Naive thymus-derived CD8-positive, alpha-beta T cell (primary cell): ENCODE measurements at places on chromosomes 6 and 20. TPM values are rescaled to one million over a fixed set of nuclear protein-coding genes. Genes with fewer than 3 reads are reported as not detected.

DNA sequence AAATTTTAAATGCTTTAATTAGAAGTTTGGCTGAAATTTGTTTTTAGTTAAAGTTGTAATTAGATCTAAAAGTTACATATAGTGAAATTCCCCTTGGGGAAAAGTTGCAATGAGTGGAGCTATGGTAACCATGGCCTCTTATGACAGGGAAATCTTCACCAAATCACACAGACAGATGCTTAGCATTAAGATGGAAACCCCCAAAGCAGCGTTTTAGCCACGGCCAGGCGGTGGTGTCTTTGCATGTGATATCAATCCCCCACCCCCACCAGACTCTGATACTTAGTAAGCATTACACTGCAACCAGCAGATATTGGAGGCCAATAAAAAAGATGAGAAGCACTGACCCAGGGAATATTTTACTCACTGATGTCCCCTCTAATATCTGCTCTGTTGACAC lies 75.7 kb downstream of the REPS1 start:
- peaks cover 94% of the 10 kb centered on the region for H3K36me3 ChIP-seq
- H3K27me3 ChIP-seq = no peaks in the 10 kb centered on the region
- no peak overlapping the region for H3K27ac ChIP-seq
- no peak overlapping the region for H3K4me3 ChIP-seq
- no peaks in the 10 kb centered on the region for H3K4me1 ChIP-seq

GRCh38 chr20:62042025-62042820 lies 23.5 kb downstream of the TAF4 start:
- peaks cover 60% of the 10 kb centered on the region for H3K4me1 ChIP-seq
- H3K27me3 ChIP-seq = no peaks in the 10 kb centered on the region
- H3K36me3 ChIP-seq = no peaks in the 10 kb centered on the region
- no peak overlapping the region for H3K4me3 ChIP-seq

GRCh38 chr6:11208267-11208666 lies 24.2 kb downstream of the NEDD9 start:
- H3K4me3 ChIP-seq = no peak overlapping the region
- H3K4me1 ChIP-seq = peaks cover 72% of the 10 kb centered on the region
- no peaks in the 10 kb centered on the region for H3K27me3 ChIP-seq
- H3K27ac ChIP-seq = no peak overlapping the region
- DNase-seq = no peak

GRCh38 chr20:1509237-1509636 lies 18.0 kb upstream of the SIRPB2 start:
- peaks cover 9% of the 10 kb centered on the region for H3K27me3 ChIP-seq
- H3K4me3 ChIP-seq = no peak overlapping the region
- H3K36me3 ChIP-seq = no peaks in the 10 kb centered on the region
- peak; percentile 40 for DNase-seq
- H3K4me1 ChIP-seq = peaks cover 5% of the 10 kb centered on the region
- H3K27ac ChIP-seq = no peak overlapping the region

CGA gene
- not detected for total RNA-seq

ADGRF5 gene
- not detected for total RNA-seq

AVP gene
- total RNA-seq = not detected
